ENCODE measurements at places on chromosomes 2 and 18.

- no peak for DNase-seq
Observed at GRCh38 chr2:161238560-161239325, 69.5 kb upstream of the PSMD14 start.

GRCh38 chr18:75518007-75518406 is 90.5 kb upstream of the SMIM21 start:
- DNase-seq, result no peak

DNA sequence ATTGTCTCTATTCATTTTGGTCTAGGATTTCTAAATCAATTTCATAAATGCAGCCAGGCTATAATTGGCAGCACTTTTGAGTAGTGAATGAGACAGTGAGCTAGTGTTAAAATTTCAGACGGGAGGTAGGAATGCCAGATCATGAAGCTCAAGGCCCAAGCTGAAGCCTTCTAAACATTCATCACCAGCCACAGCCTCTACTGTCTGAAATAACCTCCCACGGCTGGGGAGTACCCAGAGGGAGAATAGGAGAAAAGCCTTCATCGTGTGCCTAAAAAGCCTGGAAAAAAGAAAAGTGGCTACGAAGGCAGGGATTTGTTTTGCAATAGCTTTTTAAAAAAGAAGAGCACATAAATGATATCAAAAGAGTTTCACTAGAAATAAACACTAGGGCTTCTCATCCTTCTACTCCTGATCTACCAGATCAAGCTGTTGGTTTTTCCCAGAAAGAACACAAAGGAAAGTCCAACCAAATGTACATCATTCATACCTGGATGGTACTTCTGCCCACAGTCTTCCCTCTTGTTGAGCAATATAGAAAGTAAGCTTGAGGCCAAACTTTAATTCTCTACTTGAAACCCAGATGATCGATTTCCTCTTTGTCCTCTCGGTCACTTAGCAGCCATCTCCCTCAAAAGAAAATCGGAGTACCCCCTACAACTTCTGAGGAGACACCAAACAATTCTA is 48.1 kb upstream of the SLC39A10 start:
- DNase-seq, result no peak

- no peak for DNase-seq
Observed at GRCh38 chr2:121485039-121485438, 45.6 kb upstream of the RNU4ATAC start.

- no peak for DNase-seq
Observed at GRCh38 chr2:163646687-163647086, 89.1 kb downstream of the FIGN start.

GRCh38 chr2:233356546-233357308 is 2.4 kb downstream of the DGKD start:
- no peak for DNase-seq

- no peak for DNase-seq
Observed at GRCh38 chr2:143828763-143829537, 691.0 kb downstream of the ZEB2 start.

DNA sequence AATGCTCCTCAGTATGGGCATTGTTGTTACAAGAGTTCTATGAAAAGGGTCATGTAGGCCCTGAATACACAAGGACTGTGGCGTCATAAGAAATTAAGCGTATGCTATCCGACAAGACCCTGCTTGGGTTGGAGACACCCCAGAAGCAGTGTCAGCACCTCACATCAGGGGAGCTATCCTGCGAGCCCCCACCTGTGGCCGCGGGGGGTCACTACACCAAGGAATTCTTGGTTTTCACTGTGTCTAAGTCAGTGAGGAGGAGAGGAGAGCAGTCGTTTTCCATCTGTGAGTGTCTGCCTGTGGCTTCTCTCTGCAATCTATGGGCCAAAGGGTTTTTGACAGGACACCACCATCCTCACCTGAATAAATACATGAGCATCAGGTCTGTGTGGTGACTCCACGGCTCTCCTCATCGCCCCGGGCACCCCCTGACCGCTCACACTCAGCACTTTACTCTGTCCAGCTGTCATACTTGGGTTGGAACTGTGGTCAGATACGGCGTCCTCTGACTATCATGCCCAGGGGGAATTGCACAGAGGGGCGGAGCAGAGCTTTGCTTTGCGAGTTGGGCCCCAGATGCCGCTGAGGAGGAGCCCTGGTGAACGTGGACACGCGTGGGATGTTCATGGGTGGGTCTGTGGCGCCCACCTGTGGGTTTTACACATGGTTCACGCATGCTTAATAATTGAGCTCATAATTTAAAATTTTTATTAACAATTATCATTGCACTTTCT is 235.5 kb downstream of the MYT1L start:
- DNase-seq, result no peak

DNA sequence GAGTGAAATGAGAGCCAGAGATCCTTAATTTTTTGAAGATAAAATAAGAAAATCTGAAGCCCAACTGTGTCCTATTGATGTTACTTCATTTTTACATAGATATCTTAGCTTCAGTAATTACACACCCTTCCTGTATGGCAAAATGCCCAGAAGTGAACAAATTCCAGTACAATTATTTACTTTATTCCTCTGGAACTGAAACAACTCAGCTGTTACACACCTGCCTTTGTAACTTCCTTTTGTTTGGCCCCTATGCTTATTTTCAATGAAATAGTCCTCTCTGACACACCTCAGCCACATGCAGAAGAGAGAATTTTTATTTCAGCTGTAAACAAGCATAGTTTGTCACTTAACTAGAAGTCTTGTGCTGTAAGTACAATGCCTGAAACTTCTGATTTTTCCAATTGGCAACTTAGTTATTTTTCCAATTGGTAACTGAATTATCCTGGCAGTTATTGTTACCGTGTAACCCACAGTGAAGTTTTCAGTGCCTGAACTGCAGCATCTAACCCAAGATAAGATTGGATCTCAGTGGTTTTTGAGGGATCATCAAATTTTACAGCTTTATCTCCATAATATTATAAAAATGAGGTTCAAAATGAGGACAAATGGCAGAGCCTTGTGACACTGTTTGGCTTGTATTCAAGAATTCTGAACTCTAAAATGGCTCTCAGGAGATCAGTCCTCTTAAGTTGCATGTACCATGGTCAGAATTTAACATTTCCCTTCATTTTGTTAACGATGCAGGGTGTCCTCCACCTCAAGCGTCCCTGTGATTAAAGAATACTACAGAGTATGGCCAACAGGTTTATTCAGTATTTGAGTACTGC is 82.6 kb downstream of the PKP4 start:
- DNase-seq, result no peak

GRCh38 chr2:72094701-72095100 is 53.0 kb downstream of the CYP26B1 start:
- no peak for DNase-seq

DNA sequence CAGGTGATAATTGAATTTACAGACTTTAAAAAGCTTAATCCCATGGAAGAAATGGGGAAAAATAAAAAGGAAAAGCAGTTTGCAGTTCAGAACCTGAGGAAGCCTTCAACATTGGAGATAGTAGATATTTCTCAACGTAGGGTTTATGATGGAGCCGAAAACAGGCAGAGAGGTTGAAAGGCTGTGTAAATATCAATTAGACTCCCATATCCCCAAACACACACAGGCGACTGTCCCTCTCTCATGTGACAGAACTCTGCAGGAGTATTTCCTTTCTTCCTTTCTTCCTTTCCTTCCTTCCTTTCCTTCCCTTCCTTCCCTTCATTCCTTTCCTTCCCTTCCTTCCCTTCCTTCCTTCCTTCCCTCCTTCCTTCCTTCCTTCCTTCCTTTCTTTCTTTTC is 406.5 kb downstream of the LPIN1 start:
- DNase-seq, result no peak

- no peak for DNase-seq
Observed at GRCh38 chr2:101619191-101619591, 78.3 kb upstream of the MAP4K4 start.

DNA sequence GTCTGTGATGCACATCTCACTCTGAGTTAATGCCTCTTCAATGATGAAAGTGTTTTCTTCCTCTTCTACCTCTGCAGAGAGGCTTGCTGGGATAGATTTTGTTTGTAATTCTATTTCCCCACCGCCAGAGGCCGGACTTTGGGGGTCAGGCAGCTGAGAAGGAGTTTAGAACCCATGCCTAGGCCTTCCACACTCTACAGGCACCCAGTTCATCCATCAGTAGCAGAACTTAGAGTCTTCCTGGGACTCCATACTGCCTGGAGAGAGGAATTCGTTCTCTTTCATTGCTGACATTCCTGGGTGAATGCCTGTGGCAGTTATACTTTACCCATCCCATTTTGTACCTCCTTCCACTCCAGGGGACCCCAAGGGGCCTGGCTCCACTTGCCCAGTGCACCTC is 9.1 kb downstream of the TPRKB start:
- DNase-seq, result no peak
